ENCODE measurements at places on chromosomes 1 and 21. TPM values are rescaled to one million over a fixed set of nuclear protein-coding genes. Genes with fewer than 3 reads are reported as not detected.

The GPA33 gene
- polyA plus RNA-seq, result 90.7 TPM

The FCRL1 gene
- not detected for polyA plus RNA-seq

The EDEM3 gene
- 16.4 TPM for polyA plus RNA-seq

- no peak for DNase-seq
These were observed 16.6 kb downstream of the NFIA start for GRCh38 chr1:61098906-61099437.

DNA sequence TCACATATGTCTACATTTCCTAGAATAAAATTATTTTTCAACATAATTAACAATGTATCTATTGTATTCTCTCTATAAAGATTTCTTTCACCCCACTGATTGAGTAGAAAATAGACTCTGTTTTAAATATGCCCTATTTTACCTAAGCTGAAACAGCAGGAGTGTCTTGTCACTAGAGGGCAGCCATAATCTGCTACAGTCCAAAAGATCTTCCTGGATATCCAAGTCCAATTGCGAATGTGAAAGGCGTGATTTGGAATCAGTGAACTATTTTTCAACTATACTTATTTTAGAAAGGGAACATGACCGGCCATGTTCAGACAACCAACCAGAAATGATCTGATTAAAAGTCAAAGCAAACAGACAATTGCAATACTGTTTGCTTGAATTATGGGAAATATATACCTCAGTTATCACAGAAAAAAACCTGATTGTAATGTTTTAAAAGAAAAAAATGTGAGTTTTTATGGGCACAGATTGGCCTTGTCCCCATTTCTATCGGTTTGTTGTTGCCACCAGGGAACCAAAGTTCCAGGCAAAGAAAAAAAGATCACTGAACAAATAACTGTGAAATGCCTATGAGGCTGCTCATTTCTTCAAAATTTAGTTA, 1211.0 kb upstream of the ADGRL4 start:
- no peak for DNase-seq

DNA sequence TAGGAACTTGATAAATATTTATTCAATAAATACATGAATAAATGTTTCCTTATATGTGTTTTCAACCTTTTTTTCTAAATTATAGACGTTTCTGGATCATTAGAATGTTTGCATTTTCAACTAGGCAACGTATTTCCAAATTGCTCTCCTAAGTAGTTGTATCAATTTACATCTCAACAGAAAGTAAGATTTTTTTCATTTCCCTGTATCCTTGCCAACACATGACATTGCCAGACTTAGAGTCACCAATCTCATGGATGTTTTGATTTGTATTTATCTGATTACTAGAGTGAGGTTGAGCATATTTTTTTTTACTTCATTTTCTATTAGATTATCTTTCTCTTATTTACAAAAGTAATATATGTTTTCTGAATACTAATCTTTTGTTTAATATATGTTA, 22.2 kb upstream of the SMG7 start:
- DNase-seq, result no peak
